ENCODE measurements at places on chromosomes 6 and 20.
A peak's percentile ranks its signal among the peaks of the same experiment; 100 is the strongest.

GRCh38 chr6:161455848-161456247 is 182.0 kb upstream of the AGPAT4 start:
- no peaks in the 10 kb centered on the region for H3K4me1 ChIP-seq
- H3K27me3 ChIP-seq, result no peaks in the 10 kb centered on the region
- H3K27ac ChIP-seq, result no peak overlapping the region
- H3K36me3 ChIP-seq, result no peaks in the 10 kb centered on the region
- no peak for DNase-seq
- no peak overlapping the region for H3K4me3 ChIP-seq

DNA sequence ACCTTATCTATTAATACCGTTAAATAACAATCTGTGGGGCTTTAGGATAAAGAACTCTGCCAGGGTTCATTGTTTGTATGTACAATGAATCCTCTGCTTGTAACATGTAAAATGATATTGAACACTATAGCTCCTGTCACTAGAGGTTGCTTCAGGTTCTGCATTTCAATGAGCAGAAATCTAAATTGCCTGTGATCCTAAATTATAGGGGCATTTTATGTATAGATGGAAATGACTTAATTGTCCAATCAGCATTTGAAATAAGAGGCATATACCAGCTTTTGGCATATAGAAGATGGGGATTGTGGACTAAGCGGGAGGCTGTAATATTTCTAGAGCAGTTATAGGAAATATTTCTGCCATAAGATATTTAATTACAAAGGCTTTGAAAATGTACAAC is 2.0 kb downstream of the NCOA3 start:
- no peaks in the 10 kb centered on the region for H3K27me3 ChIP-seq
- H3K4me3 ChIP-seq, result no peak overlapping the region
- H3K27ac ChIP-seq, result peak overlapping the region; percentile 99

DNA sequence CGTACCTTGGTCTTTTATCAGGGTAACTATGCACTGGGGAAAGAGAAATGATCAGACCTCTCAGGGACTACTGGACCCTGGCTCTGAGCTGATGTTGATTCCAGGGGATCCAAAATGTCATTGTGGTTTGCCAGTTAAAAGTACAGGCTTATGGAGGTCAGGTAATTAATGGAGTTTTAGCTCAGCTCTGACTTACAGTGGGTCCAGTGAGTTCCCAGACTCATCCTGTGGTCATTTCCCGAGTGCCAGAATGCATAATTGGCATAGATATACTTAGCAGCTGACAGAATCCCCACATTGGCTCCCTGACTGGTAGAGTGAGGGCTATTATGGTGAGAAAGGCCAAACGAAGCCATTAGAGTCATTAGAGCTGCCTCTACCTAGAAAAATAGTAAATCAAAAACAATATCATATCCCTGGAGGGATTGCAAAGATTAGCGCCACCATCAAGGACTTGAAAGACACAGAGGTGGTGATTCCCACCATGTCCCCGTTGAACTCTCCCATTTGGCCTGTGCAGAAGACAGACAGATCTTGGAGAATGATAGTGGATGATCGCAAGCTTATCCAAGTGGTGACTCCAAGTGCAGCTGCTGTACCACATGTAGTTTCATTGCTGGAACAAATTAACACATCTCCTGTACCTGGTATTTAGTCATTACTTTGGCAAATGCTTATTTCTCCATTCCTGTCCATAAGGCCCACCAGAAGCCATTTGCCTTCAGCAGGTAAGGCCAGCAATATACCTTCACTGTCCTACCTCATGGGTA is 152.4 kb downstream of the THBS2 start:
- H3K36me3 ChIP-seq, result no peaks in the 10 kb centered on the region
- no peak overlapping the region for H3K27ac ChIP-seq
- H3K4me3 ChIP-seq, result no peak overlapping the region

DNA sequence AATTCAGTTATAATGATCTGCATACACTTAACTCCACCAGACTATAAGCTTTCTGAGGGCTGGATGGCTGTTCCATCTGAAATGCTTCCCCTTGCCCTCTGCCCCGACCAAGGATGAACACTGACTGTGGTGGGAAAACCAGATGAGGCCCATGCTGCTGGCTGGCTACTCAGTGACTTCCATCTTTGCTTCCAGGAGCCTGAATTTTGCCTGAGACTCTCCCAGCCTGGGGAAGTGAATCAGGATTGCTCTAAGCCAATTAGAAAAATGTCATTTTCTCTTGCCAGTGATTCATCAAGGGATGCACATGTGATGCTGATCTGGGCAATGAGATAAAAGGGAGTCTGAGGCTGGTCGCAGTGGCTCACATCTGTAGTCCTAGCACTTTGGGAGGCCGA is 1.7 kb upstream of the TOMM34 start:
- H3K36me3 ChIP-seq, result no peaks in the 10 kb centered on the region
- H3K27me3 ChIP-seq, result no peaks in the 10 kb centered on the region
- peaks cover 10% of the 10 kb centered on the region for H3K4me1 ChIP-seq
- no peak for DNase-seq

DNA sequence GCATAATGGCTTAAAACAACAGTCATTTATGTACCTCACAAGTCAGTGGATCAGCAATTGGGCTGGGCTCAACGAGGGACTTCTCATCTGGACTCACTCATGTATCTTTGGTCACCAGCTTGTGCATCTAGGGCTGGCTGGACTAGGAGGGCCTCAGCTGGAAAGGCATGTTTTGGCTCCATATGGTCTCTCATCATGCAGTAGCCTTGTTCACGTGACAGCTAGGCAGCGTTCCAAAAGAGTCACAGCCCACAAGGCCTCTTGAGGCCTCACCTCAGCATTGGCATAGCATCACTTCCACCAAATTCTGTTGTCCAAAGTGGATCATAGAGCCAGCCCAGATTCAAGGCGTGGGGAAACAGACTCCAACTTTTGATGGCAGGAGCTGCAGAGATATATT is 110.1 kb downstream of the MAFB start:
- H3K27me3 ChIP-seq, result no peaks in the 10 kb centered on the region
- H3K4me3 ChIP-seq, result no peak overlapping the region
- no peaks in the 10 kb centered on the region for H3K36me3 ChIP-seq
- H3K27ac ChIP-seq, result no peak overlapping the region

GRCh38 chr6:90653750-90654149 is 66.9 kb upstream of the MAP3K7 start:
- H3K4me1 ChIP-seq, result no peaks in the 10 kb centered on the region
- no peak overlapping the region for H3K27ac ChIP-seq
- no peaks in the 10 kb centered on the region for H3K36me3 ChIP-seq
- no peak for DNase-seq
- H3K4me3 ChIP-seq, result no peak overlapping the region

- no peaks in the 10 kb centered on the region for H3K27me3 ChIP-seq
- no peak overlapping the region for H3K4me3 ChIP-seq
- no peak for DNase-seq
- no peaks in the 10 kb centered on the region for H3K36me3 ChIP-seq
These were observed 9.3 kb downstream of the ANGPT4 start for GRCh38 chr20:906703-907270.

GRCh38 chr20:12737497-12737896 is 271.3 kb upstream of the SPTLC3 start:
- H3K27me3 ChIP-seq, result no peaks in the 10 kb centered on the region
- H3K36me3 ChIP-seq, result no peaks in the 10 kb centered on the region
- no peak for DNase-seq
- H3K4me1 ChIP-seq, result no peaks in the 10 kb centered on the region
- H3K27ac ChIP-seq, result no peak overlapping the region

DNA sequence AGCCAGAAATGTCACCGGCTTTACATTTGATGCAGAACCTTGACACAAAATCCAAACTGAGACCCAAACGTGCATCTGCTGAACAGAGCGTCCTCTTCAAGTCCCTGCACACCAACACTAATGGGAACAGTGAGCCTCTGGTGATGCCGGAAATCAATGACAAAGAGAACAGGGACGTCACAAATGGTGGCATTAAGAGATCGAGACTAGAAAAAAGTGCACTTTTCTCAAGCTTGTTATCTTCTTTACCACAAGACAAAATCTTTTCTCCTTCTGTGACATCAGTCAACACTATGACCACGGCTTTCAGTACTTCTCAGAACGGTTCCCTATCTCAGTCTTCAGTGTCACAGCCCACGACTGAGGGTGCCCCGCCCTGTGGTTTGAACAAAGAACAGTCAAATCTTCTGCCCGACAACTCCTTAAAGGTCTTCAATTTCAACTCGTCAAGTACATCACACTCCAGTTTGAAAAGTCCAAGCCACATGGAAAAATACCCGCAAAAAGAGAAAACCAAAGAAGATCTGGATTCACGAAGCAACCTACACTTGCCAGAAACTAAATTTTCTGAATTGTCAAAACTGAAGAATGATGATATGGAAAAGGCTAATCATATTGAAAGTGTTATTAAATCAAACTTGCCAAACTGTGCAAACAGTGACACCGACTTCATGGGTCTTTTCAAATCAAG is 108.4 kb downstream of the RTN4IP1 start:
- no peaks in the 10 kb centered on the region for H3K36me3 ChIP-seq
- H3K4me3 ChIP-seq, result no peak overlapping the region
- H3K27ac ChIP-seq, result peak overlapping the region; percentile 83
- DNase-seq, result no peak

DNA sequence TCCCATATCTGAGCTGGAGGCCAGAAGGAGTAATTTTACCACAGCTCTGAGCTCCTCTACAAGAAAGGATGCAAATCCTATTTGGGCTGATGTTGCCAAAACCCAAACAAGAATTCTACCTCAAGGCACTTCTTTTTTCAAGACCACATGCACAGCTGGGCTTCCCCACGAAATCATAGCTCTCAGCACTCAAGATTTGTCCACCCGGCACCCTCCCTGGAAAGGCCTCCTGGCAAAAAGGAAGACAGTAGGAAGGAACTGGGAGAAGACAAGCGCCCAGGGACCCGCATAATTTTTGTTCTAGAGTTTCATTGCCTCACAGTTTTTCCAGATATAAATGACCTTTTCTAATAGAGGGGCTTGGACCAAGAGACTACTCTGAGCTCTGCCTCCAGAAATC is 90.5 kb downstream of the BANF2 start:
- no peak overlapping the region for H3K27ac ChIP-seq
- H3K36me3 ChIP-seq, result no peaks in the 10 kb centered on the region
- no peaks in the 10 kb centered on the region for H3K27me3 ChIP-seq
- no peak for DNase-seq

DNA sequence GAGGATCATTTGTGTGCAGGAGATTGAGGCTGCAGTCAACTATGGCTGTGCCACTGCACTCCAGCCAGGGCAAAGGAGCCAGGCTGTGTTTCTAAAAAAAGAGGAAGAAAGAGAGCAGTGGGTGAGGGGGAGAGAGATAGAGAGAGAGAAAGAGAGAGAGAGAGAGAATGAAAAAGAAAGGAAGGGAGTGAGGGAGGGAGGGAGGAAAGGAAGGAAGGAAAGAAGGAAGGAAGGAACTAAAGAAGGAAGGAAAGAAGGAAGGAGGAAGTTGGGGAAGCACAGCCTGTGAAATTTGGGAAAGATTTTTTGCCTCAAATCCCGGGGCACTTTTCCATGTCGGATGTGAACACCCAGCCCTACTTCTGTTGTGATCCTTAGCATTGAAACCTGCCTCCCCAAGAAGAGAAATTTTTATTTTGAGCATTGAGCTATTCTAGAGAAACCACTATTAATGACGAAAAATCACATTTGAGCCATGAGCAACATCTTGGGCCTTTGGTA is 57.8 kb downstream of the FOXA2 start:
- H3K27ac ChIP-seq, result no peak overlapping the region
- no peaks in the 10 kb centered on the region for H3K4me1 ChIP-seq
- H3K4me3 ChIP-seq, result no peak overlapping the region
- no peaks in the 10 kb centered on the region for H3K27me3 ChIP-seq
- DNase-seq, result no peak

GRCh38 chr6:38498805-38499445 is 140.8 kb downstream of the BTBD9 start:
- no peak for DNase-seq
- H3K27me3 ChIP-seq, result no peaks in the 10 kb centered on the region
- H3K27ac ChIP-seq, result no peak overlapping the region

- H3K4me1 ChIP-seq, result no peaks in the 10 kb centered on the region
- H3K4me3 ChIP-seq, result no peak overlapping the region
- no peak for DNase-seq
- H3K27me3 ChIP-seq, result no peaks in the 10 kb centered on the region
- H3K36me3 ChIP-seq, result no peaks in the 10 kb centered on the region
These were observed 14.4 kb upstream of the FAM217A start for GRCh38 chr6:4093288-4093687.

GRCh38 chr20:5925551-5925950 is 24.8 kb downstream of the TRMT6 start:
- H3K4me1 ChIP-seq, result no peaks in the 10 kb centered on the region
- no peak for DNase-seq
- H3K4me3 ChIP-seq, result no peak overlapping the region
- no peaks in the 10 kb centered on the region for H3K36me3 ChIP-seq
- H3K27me3 ChIP-seq, result no peaks in the 10 kb centered on the region
- H3K27ac ChIP-seq, result no peak overlapping the region

- H3K36me3 ChIP-seq, result no peaks in the 10 kb centered on the region
- no peak overlapping the region for H3K4me3 ChIP-seq
- H3K27ac ChIP-seq, result no peak overlapping the region
- H3K4me1 ChIP-seq, result no peaks in the 10 kb centered on the region
These were observed 492.4 kb downstream of the RFPL4B start for GRCh38 chr6:112839525-112839961.

DNA sequence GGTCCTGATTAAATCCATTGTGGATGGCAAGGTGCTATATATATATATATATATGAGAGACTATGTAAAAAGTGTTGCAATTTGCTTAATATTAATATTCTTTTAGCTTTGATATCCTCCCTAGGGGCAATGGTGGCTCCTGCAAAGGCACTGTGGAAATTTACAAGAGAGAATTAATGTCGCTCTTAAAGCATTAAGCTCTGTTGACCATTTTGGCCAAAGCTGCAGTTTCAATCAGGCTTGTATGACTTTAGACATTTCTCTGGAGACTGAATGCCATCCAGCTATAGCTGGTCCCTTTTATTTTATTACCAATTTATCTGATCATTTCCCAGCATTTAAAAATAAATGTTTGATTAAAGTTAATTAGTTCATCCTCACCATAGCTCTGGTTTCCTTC is 155.3 kb downstream of the JARID2 start:
- no peak overlapping the region for H3K27ac ChIP-seq
- no peaks in the 10 kb centered on the region for H3K36me3 ChIP-seq
- no peak overlapping the region for H3K4me3 ChIP-seq
- H3K27me3 ChIP-seq, result no peaks in the 10 kb centered on the region

- no peak overlapping the region for H3K4me3 ChIP-seq
- DNase-seq, result no peak
- no peaks in the 10 kb centered on the region for H3K27me3 ChIP-seq
- peaks cover 85% of the 10 kb centered on the region for H3K4me1 ChIP-seq
- H3K27ac ChIP-seq, result peak overlapping the region; percentile 99
- H3K36me3 ChIP-seq, result no peaks in the 10 kb centered on the region
These were observed 845 bp downstream of the ZMYND8 start for GRCh38 chr20:47355489-47356219.

- H3K4me1 ChIP-seq, result peaks cover 44% of the 10 kb centered on the region
- no peak for DNase-seq
- H3K4me3 ChIP-seq, result no peak overlapping the region
- no peaks in the 10 kb centered on the region for H3K27me3 ChIP-seq
These were observed 64.2 kb downstream of the GJA1 start for GRCh38 chr6:121499666-121500065.

GRCh38 chr6:113672491-113673149 is 184.5 kb upstream of the MARCKS start:
- H3K27ac ChIP-seq, result no peak overlapping the region
- no peak overlapping the region for H3K4me3 ChIP-seq
- no peaks in the 10 kb centered on the region for H3K4me1 ChIP-seq
- DNase-seq, result no peak
- no peaks in the 10 kb centered on the region for H3K27me3 ChIP-seq
- no peaks in the 10 kb centered on the region for H3K36me3 ChIP-seq

- peak overlapping the region; percentile 53 for H3K4me3 ChIP-seq
- no peaks in the 10 kb centered on the region for H3K27me3 ChIP-seq
- no peaks in the 10 kb centered on the region for H3K36me3 ChIP-seq
- no peak for DNase-seq
- no peak overlapping the region for H3K27ac ChIP-seq
These were observed 93.1 kb downstream of the EPB41L2 start for GRCh38 chr6:130969791-130970491.

Measured in esophagus squamous epithelium (tissue), 5 donors.